ENCODE measurements at places on chromosomes 11 and 22.

DNA sequence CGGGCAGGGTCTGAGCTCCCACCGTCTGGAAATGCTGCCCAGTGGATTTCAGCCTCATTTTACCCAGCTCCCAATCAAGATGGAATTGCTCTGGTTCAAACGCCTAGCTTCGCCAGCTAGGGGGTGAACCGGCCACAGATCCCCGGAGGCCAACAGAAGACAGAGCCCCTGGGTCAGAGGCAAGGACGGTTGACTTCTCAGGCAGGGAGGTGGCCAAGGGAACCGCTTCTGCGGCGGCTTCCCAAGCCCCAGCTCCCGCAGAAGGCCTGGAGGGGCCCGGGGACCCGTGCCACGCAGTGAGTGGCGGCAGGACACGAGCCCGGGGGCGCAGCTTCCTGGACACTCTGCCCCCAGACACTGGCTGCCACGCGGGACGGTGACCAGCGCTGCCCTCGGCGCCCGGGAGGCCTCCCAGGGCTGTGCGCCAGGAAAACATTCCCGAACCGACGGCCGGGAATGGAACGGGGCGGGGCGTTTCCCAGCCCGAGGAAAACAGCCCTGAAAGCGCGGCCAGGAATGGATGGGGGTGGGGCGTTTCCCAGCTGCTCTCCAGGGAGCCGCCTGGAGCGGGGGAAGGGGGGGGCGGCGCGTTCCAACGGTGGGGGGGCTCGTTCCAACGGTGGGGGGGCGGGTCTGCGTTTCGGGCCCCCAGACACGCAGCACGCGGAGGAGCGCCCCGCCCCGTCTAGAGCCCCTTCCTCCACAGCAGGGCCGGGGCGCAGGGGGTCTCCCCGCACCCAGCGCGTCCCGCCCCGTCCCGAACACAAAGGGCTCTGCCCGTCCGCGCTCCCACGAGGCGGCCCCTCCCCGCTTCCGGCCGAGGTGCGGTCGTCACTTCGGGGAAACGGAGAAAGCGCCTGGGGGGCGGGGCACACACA is 13.5 kb upstream of the B4GALNT4 start:
- DNase-seq, result peak; percentile 94

GRCh38 chr11:48270621-48271020 is 7.0 kb downstream of the OR4X1 start:
- no peak for DNase-seq

DNA sequence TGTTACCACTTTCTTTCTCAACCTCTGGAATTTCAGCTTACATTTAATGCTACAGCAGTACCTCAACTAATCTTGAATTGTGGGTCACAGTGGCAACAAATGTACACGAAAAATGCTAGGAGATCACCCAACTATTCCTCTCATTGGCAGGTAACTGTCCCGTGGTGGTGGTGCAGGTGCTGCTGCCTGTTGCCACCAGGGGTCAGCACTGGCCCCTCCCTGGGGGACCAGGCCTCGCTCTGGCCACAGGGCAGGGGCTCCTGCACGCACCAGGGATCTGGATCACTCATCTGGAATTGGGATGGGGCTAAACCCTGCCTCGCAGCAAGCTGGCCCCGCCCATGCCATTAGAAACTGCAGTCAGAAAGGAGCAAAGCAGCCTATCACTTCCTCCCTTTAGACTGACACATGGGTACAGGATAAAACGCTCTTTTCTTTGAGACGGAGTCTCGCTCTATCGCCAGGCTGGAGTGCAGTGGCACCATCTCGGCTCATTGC is 6.9 kb upstream of the POLDIP3 start:
- DNase-seq, result peak; percentile 91

- no peak for DNase-seq
These were observed 41.6 kb upstream of the UCP3 start for GRCh38 chr11:74050465-74050864.

DNA sequence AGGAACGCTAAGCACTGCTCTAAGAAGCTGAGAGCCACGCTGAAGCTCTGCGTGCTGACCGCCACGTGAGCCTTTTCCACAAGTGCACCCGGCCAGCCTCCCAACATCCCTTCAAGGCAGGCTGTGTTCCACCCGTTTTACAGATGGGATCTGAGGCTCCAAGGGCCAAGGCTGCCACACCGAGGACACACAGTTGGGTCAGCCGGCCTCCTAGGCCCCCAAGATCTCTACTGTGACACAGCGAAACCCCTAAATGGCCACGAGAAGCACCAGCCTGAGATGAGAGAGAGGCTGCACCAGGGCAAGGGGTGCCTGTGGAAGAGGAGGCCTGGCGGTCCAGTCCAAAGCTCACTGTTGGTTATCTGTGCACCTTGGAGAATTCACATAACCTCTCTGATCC is 11.8 kb upstream of the CD5 start:
- DNase-seq, result no peak

DNA sequence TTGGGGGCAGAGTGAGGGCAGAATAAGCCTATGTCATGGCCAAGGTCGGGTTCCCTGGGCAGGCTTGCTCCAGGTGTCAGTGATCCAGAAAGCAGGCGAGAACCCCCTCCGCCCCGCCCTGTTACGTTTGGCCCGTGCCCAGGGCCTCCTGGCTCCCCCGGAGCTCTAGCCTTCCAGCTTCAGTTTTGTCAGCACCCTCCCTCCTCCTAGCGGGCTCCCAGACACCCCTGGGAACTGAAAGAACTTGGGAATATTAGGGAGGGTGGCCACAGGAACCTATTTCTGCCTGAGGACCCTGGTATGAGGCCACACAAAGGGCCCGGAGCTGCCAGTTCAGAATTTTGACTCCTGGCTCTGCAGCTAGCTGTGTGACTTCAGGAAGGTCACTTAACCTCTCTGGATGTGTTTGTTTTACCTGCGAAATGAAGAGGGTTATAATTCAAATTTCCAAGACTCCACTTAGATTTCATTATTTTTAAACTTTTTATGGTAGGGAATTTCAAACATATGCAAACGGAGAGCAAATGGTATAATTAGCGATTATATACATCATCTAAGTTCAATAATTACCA is 1.2 kb downstream of the TUBA8 start:
- DNase-seq, result no peak

DNA sequence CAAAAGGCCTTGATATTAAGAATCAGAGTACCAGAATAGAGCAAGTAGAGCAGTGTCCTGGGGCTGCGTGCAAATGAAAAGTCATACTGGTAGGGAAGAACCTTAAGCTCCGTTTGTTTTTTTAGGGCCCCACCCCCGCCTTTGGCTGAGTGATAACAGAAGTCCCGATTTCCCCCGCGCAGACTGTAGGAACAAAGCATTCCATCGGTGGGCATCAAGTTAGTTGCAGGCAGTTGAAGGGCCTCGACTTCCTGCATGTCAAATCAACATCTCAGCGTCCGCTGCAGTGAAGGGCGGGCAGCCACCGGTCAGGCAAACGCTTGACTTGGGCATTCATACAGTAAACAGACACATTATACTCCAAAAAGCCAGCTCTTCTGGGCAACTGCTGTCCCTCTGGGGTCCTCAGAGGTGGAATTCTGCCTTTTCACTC is 11.7 kb downstream of the LRP4 start:
- no peak for DNase-seq

DNA sequence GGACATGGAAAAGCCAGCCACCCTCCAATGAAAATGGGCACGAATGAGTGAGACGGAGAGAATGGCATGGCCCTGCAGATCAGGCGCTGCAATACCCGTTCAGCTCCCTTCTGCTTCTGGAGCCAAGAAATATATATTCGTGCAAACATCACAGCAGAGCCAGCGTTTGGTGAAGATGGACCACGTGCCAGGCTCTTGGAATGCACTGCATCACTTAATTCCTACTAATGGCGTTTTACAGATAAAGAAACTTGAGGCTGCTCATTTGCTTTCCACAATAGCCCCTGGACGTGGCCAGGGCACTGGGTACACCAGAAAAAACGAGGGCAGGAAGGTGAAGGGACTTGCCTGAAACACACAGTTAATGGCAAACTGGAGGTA is 1.6 kb upstream of the FXYD2 start:
- DNase-seq, result no peak

GRCh38 chr11:133573081-133573480 is 40.8 kb upstream of the OPCML start:
- no peak for DNase-seq

GRCh38 chr22:19884954-19885751 is 30.5 kb upstream of the GNB1L start:
- DNase-seq, result no peak

DNA sequence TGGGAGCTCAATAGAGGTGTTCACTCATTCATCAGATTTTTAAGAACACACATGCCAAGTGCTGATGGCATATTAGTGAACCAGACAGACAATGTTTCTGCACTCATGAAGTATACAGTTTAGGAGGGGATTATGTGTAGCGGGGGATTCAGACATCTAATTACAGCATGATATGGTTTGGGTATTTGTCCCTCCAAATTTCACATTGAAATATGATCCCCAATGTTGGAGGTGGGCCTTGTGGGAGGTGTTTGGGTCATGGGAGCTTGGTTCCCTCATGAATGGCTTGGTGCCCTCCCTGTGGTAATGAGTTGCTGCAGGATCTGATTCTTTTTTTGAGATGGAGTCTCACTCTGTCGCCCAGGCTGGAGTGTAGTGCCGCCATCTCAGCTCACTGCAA is 8.9 kb upstream of the RAB3IL1 start:
- no peak for DNase-seq

DNA sequence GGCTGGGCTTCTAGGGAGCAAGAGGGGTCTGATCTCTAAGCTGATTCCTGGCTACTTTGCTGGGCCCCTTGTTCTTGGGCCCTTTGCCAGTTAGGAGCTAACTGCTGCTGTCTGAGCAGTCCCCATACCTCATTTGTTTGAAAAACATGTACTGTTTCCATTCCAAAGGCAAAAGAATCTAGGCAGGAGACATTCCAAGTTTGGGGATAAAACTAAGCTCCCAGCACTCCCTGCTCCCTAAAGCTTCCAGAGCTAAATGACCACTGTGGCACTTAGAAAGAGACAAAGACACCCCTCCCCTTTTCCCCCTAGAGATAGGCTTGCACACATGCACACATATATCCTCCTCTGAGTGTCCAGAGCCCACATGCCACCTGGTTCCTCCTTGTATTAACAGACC is 22.7 kb upstream of the RRM1 start:
- DNase-seq, result no peak

DNA sequence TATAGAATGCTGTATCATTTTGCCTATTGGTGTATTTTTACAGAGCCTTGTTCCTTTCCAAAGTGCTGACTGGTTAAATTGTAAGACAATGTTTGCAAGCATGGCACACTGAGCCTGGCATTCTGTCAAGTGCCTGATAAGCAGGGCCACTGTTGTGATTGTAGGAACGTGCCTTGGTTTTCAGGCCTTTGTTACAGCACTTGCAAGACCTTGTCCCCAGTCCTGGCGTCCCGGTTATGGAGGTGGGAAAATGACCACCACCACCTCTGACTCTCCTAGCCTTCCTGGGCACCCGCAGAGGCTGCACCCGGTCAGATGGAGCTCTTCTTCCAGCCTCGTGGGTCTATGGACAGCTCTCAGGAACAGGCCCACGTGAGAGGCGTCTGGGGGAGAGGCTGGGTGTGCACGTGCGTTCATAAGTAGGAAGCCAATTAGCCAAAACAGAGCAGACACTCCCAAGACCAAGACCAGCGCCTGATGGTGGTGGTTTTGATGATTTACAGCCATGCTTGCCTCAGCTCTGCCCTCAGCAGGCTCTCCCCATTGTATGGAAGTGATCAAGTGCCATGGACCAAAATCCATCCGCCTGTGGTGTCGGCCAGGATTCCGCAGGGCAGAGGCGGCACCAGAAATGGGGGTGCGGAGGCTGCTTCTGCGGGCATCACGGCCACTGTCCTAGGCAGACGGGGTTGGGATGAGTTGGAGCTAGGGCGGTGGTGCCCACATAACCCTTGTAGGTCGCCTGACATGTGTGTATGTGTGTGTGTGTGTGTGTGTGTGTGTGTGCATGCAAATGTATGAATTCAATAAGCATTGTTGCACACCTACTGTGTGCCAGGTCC is 89.8 kb downstream of the RTL6 start:
- DNase-seq, result no peak

DNA sequence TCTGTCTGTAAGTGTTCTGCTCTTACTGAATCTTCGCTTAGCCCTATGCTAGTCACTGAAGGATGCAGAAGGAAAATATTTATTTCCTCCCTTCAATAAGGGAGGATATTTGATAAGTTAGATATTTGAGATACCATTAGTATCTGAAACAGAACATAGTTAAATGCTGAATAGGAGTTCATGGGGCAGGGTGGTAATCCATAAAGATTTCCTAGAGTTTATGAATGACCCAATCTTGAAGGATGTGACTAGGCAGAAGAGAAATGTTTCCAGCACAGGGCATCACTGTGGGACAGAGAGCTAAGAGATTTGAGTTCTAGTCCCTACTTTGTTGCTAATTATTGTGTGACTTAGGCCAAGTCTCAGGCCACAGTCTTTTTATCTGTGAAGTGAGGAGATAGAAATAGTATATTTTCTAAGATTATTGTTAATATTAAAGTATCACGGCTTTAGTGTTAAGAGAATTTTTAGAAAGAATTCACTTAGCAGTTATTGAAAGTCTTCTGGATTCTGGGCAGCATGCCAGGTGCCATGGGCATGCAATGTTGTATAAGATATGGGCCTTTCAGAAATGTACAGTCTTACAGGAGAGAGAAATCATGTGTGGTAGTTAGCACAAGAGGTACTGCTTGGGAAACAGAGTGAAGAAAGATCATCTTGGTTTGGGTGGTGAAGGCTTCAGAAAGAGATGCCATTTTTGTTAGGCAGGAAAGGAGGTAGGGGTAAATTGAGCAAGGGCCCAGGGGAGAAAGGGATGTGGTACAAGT is 24.0 kb downstream of the SWAP70 start:
- DNase-seq, result no peak

GRCh38 chr22:20378110-20378509 is 15.8 kb upstream of the ZNF74 start:
- DNase-seq, result no peak

DNA sequence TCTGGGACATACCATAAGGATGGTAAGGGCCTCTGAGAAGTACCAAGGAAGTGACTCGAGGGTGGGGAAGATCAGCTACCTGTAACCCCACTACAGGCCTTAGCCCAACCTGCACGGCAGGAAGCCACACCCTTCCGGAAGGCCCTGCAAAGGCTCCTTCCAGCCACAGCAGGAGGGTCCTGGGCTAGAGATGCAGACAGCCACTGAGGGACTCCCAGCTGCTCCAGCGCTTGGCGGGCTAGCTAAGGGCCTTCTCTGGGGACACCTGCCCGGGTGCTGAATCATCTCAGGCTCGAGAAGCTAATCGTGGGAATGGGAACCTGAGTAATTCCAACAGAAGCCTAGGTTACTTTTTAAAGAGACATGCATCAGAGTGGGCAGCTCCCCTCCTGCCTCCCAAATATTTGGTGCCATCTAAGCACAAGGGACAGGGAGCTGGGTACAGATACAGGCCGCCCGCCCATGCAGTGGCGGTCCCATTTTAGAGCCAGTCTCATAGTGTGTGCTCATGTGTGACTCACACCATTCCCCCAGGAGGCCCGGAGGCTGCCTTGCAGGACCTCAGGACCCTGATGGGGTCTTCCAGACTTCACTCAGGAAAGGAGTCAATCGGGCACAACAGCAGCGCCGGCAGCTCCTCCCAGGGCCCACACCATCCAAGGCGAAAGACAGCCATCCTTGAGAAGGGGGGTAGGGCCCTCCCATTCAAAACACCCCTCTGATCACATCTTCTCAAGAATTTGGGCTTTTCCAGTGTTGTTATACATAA is 8.0 kb downstream of the MYH9 start:
- no peak for DNase-seq

GRCh38 chr22:29115682-29116288 is 43.0 kb downstream of the KREMEN1 start:
- no peak for DNase-seq
